ENCODE measurements at places on chromosomes 12 and 14.

DNA sequence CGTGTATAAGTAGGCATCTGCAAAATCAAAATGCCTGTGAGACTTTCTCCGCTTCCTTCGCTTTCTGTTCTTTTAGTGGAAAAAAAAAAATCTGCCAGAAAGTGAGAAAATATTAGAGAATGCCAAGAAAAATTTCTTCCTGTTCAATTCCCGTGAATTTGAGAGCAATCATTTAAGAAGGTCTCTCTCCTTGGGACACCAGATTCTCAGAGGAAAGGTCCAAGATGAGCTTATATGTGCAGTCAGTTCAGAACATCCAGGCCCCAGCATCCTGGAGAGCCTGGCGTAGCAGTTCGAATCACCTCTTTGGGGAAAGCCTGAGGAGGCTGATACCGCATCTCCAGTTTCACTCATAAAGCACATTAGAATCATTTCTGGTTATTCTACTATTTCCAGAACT lies 912.8 kb downstream of the GALC start:
- no peak for DNase-seq

DNA sequence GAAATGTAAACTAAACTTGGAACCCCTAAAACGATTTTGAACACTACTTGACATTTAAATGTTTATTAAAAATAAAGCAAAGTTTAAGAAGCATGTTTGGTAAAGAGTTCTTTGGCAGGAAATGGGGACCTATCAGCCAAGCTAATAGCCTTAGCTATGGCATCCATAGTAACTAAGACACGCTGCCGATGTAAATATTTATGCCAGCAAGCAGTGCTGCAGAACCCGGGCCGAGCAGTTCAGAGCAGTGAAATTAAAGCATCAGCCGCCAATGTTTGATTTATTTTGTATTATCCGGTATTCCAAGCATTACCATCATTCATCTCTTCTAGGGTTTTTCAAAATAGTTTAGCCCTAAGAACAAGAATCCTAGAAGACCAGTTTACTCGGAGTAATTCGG lies 61.6 kb downstream of the PPP2R5C start:
- no peak for DNase-seq

- DNase-seq = no peak
Observed at GRCh38 chr12:93223440-93224426, 154.0 kb upstream of the NUDT4 start.

GRCh38 chr12:82665142-82665923 lies 21.4 kb upstream of the TMTC2 start:
- DNase-seq = no peak

DNA sequence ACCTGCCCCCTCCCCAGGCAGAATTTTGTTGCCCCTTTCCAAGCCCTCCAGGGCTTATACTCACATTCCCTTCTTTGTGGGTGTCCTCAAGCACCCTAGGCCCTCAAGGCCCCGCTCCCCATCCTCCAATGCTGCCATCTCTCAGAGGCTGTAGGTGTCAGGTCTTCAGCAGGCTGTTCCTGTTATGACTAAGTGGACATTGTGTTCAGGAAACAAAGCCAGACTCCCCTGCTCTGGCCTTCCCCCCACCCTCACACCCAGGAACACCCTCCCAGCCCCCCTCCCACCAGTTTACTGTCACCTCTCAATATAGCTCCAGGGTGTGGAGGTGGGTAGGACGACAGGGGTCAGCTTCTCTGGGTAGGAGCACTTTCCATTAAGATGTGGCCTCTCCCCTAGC lies 1.4 kb upstream of the MYH6 start:
- no peak for DNase-seq

- no peak for DNase-seq
Observed at GRCh38 chr14:67970923-67971322, 151.3 kb downstream of the RAD51B start.

- no peak for DNase-seq
Observed at GRCh38 chr12:97778111-97778510, 315.5 kb downstream of the RMST start.
